ENCODE measurements at places on chromosomes 5 and 9. TPM values are rescaled to one million over a fixed set of nuclear protein-coding genes. Genes with fewer than 3 reads are reported as not detected.

The IL5 gene
- polyA plus RNA-seq = 0.43 TPM

The ASS1 gene
- polyA plus RNA-seq = 30.4 TPM

The GZMA gene
- polyA plus RNA-seq = 15.9 TPM

The SYNPO gene
- polyA plus RNA-seq = 10.0 TPM

The PCDHGA11 gene
- polyA plus RNA-seq = 0.68 TPM

The BAAT gene
- polyA plus RNA-seq = 0.11 TPM

The PCSK5 gene
- polyA plus RNA-seq = 4.1 TPM

The CAMK4 gene
- polyA plus RNA-seq = 30.7 TPM

The CCDC152 gene
- polyA plus RNA-seq = 3.2 TPM

The SPOCK1 gene
- polyA plus RNA-seq = 8.6 TPM

The SPINK1 gene
- polyA plus RNA-seq = 7.3 TPM

The SH2D3C gene
- 25.1 TPM for polyA plus RNA-seq

The COL5A1 gene
- 3.2 TPM for polyA plus RNA-seq

The IFNA21 gene
- 0.02 TPM for polyA plus RNA-seq

The ACER2 gene
- polyA plus RNA-seq = 0.71 TPM

The SLC25A2 gene
- 0.16 TPM for polyA plus RNA-seq

The GBA2 gene
- 36.9 TPM for polyA plus RNA-seq

The CRHBP gene
- polyA plus RNA-seq = 0.78 TPM

The TRPM3 gene
- 0.14 TPM for polyA plus RNA-seq

The YTHDC2 gene
- 16.7 TPM for polyA plus RNA-seq

The FBP1 gene
- polyA plus RNA-seq = 10.2 TPM

The CMBL gene
- polyA plus RNA-seq = 8.1 TPM

The CCDC192 gene
- polyA plus RNA-seq = 0.11 TPM

The NPDC1 gene
- polyA plus RNA-seq = 71.1 TPM

The DMRT3 gene
- polyA plus RNA-seq = 0.21 TPM

The SMIM32 gene
- 0.05 TPM for polyA plus RNA-seq

The CAVIN4 gene
- polyA plus RNA-seq = 0.23 TPM

The MLANA gene
- polyA plus RNA-seq = 0.09 TPM

The CDC20B gene
- 0.27 TPM for polyA plus RNA-seq

The C6 gene
- polyA plus RNA-seq = 0.73 TPM

The CXCL14 gene
- 17.0 TPM for polyA plus RNA-seq

The HMCN2 gene
- polyA plus RNA-seq = 2.2 TPM

The ELOVL7 gene
- 5.4 TPM for polyA plus RNA-seq

The C1QTNF3 gene
- polyA plus RNA-seq = 25.1 TPM

The NR5A1 gene
- 0.46 TPM for polyA plus RNA-seq

The LCN9 gene
- not detected for polyA plus RNA-seq

The TMC1 gene
- 0.59 TPM for polyA plus RNA-seq

The TNFAIP8 gene
- 94.1 TPM for polyA plus RNA-seq

The MACROH2A1 gene
- 206 TPM for polyA plus RNA-seq

The PCDHA9 gene
- not detected for polyA plus RNA-seq

The OMD gene
- 1.3 TPM for polyA plus RNA-seq

The AGXT2 gene
- 0.02 TPM for polyA plus RNA-seq

The ECM2 gene
- 3.5 TPM for polyA plus RNA-seq

The MSX2 gene
- 0.41 TPM for polyA plus RNA-seq

The C9orf78 gene
- 95.0 TPM for polyA plus RNA-seq

The SH3TC2 gene
- polyA plus RNA-seq = 0.48 TPM

The DND1 gene
- 5.0 TPM for polyA plus RNA-seq

The CARTPT gene
- polyA plus RNA-seq = 2.9 TPM

The C5orf58 gene
- 0.48 TPM for polyA plus RNA-seq

The C9orf50 gene
- polyA plus RNA-seq = 0.23 TPM

The SLC34A3 gene
- polyA plus RNA-seq = 0.14 TPM

The ADGRD2 gene
- 0.50 TPM for polyA plus RNA-seq

The MACIR gene
- polyA plus RNA-seq = 6.0 TPM
